Left forelimb (tissue), 1 donor: ENCODE measurements at places on chromosomes 11 and 22.

GRCh38 chr11:15579287-15580001 is 464.7 kb downstream of the INSC start:
- DNase-seq: no peak

DNA sequence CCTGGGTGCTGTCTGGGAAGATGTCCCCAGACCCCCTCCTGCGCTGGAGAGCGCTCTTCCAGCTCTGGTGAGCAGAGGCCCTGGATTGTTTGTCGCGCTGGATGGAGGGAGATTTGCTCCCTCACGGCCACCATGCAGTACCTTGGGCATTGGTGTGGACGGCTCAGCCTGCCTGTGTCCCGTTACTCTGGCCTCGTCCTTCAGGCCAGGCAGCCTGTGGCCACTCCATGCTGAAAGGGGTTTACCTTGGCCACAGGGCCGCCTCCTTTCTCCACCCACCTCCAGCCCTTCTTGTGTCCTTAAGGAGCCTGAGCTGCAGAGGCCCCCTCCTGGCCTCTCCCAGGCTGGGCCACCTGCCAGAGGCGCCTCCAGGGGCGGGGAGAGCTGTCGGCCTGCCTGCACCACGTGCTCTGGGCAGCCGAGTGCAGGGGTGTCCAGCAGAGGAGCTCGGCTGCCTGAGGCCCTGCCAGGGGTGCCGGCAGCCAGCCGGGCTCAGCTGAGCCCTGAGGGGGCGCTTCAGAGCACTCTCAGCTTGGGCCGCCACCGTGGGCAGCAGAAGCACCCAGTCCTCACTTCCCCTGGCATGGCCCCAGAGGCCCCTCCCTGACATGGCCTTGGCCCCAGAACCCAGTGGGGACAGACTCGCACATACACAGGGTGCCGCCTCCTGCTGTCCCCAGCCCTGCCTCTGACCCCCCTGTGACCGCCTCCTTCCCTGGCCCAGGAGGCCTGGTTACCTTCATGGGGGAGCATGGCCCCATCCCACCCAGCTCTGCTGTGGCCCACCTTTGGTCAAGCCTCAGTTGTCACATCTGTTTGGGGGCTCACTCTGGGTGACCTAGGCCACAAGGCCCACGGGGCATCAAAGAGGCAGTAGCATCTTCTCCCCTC is 3.4 kb downstream of the CCND1 start:
- DNase-seq: peak; percentile 81

DNA sequence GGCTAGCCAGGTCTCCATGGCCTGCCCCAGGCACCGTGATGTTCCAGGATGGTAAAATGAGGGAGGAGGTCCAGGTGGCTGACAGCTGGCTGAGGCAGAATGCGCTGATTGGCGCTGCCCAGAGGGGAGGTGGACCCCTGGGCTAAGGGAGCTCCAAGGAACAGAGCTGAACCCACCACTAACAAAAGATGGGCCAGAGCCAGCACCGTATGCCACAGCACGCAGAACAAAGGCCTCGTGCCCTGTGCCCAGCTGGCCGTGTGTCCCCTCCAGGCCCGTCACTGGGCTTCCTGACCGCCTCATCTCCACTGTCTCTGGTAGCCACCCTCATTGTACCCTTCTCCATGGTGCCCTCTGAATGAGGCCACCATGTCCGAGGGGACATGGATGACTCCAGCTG is 19.6 kb upstream of the PRODH start:
- no peak for DNase-seq

- no peak for DNase-seq
These were observed 88.4 kb downstream of the UBASH3B start for GRCh38 chr11:122743949-122744348.

DNA sequence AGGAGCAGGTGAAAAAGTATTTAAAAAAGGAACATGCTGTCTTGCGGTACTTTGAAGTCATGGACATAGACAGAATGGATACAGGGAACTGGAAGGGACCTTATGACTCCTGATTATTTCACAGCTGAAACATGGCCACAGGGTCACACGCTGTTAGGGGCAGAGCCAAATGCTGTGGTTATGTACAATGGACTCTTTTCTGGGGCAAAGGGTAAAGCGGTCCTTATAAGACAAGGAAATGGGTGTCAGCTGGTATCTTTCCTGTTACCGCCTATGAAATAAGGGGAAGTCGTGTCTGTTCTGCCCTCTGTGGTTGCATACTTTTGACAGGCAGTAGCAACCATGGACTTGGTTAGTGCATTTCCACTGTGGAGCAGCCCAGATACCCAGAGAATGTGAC is 12.8 kb upstream of the ST14 start:
- no peak for DNase-seq

- no peak for DNase-seq
These were observed 5.4 kb downstream of the MTFP1 start for GRCh38 chr22:30430933-30431332.

GRCh38 chr11:85295694-85296271 is 331.4 kb downstream of the DLG2 start:
- no peak for DNase-seq

DNA sequence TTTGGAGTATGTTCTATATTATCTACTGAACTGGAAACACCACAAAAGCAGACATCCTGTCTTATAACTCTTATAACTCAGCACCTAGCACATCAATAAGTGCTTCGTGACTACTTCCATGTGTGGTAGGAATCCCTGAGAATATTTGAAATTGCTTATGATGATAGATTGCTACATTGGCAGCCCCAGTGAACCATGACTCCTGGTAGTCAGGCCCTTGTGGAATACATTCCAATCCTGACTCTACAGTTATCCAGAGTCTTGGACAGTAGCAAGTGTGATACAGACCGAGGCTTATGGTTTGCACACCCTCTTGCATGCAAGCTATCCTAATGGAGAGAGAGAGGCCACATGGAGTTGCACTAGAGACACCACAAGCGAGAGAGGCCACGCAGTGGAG is 59.5 kb upstream of the PHF21A start:
- no peak for DNase-seq

- no peak for DNase-seq
These were observed 72.8 kb downstream of the ATXN10 start for GRCh38 chr22:45744442-45744841.

- no peak for DNase-seq
These were observed 212.6 kb upstream of the SORL1-AS1 start for GRCh38 chr11:121665206-121665838.

- DNase-seq: no peak
These were observed 57.9 kb upstream of the EIF3D start for GRCh38 chr22:36586852-36587251.

DNA sequence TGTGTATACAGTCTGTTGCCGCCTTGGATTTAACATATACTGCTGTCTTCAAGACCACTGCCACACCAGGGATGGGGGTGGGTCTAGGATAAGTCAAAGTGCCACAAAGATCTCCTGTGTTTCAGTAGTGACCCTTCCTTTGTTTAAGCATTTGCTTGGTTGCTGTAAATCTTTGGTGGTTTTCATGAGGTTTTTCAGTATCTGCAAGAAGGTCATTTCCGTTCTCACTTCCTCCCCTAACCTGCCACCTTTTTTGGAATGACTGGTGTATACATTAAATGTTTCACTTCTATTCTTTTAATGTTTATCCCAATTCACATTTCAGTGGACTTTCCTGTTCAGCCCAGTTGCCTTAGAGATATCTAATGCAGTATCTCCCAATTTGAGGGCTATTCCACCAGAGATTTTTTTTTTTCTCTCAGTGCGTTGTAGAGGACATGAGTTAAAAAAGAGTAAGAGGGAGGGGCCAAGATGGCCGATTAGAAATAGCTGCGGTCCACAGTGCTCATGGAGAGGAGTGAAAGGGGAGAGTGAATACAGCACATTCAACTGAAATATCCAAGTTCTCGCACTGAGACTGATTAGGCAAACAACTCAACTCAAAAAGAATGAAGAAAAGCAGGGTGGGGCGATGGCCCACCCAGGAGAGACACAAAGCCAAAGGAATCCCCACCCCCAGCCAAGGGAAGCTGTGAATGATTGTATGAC is 43.2 kb downstream of the USP47 start:
- no peak for DNase-seq

GRCh38 chr11:72776844-72777754 is 16.7 kb downstream of the STARD10 start:
- DNase-seq: no peak

GRCh38 chr11:122360875-122361274 is 244.9 kb upstream of the BLID start:
- DNase-seq: no peak
